Activated CD8-positive, alpha-beta T cell treated with anti-CD3 and anti-CD28 coated beads, Interleukin-2, amount 10 ng/mL, durations not matched to agents 7 days and 5 days (primary cell): ENCODE measurements at places on chromosomes 6 and 20.

GRCh38 chr6:87230801-87231200 lies 75.4 kb downstream of the ZNF292 start:
- no peak for DNase-seq

GRCh38 chr20:32511358-32512046 lies 73.6 kb downstream of the NOL4L start:
- DNase-seq: no peak

DNA sequence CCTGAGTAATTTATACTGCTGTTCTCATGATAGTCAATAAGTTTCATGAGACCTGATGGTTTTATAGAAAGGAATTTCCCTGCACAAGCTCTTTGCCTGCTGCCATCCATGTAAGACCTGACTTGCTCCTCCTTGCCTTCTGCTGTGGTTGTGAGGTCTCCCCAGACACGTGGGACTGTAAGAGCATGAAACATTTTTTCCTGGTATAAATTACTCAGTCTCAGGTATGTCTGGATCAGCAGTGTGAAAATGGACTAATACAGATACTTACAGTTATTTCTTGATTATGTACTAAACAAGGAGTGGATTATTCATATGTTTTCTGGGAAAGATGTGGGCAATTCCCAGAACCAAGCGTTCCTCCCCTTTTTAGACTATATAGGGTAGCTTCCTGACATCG lies 1.9 kb upstream of the TRIM38 start:
- no peak for DNase-seq

- DNase-seq: no peak
Observed at GRCh38 chr6:81939766-81940165, 187.3 kb upstream of the TENT5A start.

- no peak for DNase-seq
Observed at GRCh38 chr6:75167325-75167724, 38.5 kb downstream of the COL12A1 start.
